ENCODE measurements at places on chromosomes 16 and 17.

- DNase-seq, result no peak
Observed at GRCh38 chr16:81797443-81797842, 18.4 kb downstream of the PLCG2 start.

GRCh38 chr16:56438038-56438437 is 12.7 kb upstream of the AMFR start:
- DNase-seq, result no peak

- DNase-seq, result no peak
Observed at GRCh38 chr17:72407336-72407909, 286.6 kb downstream of the SOX9 start.

DNA sequence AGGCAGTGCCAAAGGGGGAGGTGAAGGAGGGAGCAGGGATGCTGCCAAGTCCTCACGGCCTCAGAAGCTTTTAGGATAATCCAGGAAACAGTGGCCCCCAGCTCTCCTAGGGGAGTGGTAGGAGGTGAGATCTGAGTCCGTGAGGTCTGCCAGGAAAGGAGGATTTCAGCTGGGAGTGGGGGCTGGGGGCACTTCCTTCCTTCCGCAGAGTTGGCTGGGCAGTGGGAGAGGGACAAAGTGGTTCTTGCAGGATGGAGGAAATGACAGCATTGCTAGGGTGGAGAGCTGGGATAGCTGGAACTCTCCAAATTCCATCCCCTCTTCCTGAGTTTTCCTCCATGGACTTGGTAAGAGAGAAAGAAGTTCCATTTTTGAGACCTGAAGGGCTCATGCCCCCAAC is 4.8 kb upstream of the SP6 start:
- DNase-seq, result no peak

DNA sequence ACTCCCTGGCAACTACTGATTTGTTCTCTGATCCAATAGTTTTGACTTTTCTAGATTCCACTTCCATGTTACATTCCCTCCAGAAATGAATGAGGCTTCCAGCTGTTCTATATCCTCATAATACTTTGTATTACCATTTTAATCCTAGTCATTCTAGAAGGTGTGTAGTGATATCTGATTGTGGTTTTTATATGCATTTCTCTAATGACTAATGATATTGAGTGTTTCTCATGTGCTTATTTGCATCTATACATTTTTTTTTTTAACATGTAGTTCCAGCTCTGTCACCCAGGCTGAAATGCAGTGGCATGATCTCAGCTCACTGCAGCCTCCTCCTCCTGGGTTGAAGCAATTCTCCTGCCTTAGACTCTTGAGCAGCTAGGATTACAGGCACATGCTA is 7.3 kb downstream of the ADGRG5 start:
- DNase-seq, result no peak

- peak; percentile 21 for DNase-seq
Observed at GRCh38 chr16:70250748-70251628, 752 bp downstream of the EXOSC6 start.

DNA sequence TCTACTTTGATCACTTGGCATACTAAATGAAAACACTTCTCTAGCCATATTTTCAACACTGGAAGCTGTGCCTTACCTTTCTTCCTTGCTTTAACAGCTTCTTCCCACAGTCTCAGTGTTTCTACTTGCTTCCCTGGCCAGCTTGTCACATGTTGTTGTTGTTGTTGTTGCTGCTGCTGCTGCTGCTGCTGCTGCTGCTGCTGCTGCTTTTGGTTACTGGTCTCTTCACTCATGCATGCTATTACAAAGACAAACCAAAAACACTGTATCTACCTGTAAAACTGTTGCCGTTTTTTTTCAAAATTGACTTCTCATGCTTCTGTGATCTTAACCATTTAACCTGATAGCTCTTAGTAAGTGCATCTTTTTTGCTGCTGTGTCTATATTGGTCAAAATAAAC is 9.0 kb downstream of the VEZF1 start:
- DNase-seq, result no peak

Data from effector CD4-positive, alpha-beta T cell (primary cell).